GM12864 (cell line): ENCODE measurements at places on chromosomes 2 and 18.

GRCh38 chr2:72915320-72915906 lies 1.9 kb upstream of the EMX1 start:
- DNase-seq: no peak

GRCh38 chr2:130835766-130836015 lies 1.0 kb upstream of the ARHGEF4 start:
- DNase-seq: no peak

DNA sequence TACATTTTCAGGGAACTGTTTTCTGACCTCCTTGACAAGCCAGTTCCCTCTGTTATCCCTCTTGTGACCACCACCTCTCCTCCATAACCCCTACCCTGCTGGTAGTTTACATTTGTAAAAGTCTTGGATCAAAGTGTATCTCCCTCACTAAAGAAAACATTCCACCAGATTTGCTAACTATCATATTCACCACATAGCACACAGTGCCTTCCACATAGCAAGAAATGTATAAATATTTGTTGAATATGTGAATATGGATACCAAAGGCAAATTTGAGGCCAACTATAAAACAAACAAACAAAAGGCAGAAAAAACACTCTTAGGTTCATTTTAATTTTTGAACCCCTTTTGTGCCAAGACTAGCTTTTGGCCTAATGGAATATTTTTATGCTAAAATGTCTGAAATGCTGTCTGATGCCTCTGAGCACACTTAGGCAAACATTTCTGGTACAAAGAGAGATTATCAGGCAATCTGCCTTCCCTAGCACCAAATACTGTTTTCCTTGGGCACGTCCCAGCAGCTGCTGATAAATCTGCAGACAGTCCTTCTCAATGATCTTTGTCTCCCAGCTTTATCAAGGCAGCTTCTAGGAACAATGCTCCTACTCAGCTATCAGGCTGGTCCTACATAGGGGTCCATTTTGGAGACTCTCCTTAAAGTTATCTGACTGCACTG lies 26.7 kb upstream of the ST8SIA3 start:
- DNase-seq: no peak

DNA sequence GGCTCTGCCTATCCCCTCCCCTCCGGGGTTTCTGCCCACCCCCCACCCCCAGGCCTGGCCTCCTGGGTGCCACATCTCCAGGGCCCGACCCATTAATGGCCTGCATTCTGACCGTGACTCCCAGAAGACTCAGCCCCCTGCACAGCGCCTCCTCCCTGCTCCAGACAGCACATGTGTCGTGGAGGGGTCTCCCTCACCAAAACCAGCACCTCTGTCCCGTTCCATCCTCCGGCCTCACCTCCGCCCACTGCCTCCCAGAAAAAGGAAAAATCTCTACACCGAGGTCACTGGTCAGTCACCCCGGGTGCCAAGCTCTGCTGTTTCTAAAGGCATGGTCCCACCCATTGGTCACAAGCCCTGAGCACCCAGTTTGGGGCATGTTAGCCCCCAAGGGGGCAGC lies 65.2 kb downstream of the GBX2 start:
- DNase-seq: no peak

GRCh38 chr2:152336854-152337510 lies 2.0 kb downstream of the FMNL2 start:
- no peak for DNase-seq
